Lung (tissue), 17 donors: ENCODE measurements at places on chromosomes 6 and 20.

DNA sequence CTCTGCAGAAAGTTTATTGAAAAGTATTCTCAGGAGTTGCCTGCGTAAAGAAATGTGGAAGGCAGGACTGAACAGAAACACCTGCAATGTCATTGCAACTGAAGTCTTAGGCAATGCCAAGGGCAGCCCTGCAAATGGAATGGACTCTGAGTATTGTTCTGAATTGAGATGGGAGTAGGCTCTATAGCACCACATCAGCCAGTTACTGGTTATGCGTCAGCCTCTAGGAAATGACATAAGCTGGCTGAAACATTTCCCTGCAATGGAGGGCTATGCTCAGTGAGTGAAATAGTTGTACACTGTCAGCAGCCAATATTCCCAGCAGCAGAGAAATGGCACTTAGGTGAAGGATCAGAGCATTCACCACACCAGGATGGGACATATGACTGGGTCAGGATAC lies 13.8 kb upstream of the GJE1 start:
- no peak for DNase-seq

- no peak for DNase-seq
Measured at GRCh38 chr6:11233673-11234573, 1.5 kb upstream of the NEDD9 start.

- no peak for DNase-seq
Measured at GRCh38 chr6:155517294-155517693, 61.7 kb upstream of the NOX3 start.

DNA sequence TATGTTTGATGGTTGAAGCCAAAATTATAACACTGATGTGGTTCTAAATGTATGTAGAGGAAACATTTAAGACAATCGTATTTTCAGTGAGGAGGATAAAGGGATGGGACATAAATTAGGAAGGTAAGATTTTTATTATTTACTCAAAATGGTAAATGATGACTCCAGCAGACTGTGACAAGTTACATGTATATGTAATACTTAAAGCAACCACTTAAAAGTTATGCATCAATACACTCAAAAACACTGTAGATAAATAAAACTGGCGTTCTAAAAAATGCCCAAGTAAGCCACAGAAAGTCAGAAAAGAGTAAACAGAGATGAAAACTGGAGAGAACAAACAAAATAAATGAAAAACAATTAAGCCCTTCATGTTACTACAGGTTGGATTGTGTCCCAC lies 18.7 kb downstream of the HLA-DMB start:
- no peak for DNase-seq

- no peak for DNase-seq
Measured at GRCh38 chr6:63418741-63419140, 99.0 kb upstream of the LGSN start.

- DNase-seq: no peak
Measured at GRCh38 chr6:99416892-99417767, 8.0 kb downstream of the PNISR start.

DNA sequence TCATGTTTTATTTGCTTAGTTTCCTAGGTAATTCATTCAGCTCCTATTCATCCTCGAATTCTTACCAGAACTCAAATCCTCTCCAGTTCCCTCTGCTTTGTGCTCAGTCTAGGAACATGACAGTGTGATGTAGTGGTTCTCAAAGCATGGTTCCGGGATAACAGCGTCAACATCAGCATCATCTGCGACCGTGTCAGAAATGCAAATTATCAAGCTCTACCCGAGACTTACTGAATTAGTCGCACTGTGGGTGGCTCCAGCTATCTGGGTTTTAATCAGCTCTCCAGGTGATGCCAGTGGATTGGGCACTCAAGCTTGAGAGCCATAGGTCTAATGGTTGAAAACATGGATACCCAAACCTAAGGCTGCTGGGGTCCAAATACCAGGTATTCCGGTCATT lies 7.7 kb upstream of the STK35 start:
- DNase-seq: no peak

DNA sequence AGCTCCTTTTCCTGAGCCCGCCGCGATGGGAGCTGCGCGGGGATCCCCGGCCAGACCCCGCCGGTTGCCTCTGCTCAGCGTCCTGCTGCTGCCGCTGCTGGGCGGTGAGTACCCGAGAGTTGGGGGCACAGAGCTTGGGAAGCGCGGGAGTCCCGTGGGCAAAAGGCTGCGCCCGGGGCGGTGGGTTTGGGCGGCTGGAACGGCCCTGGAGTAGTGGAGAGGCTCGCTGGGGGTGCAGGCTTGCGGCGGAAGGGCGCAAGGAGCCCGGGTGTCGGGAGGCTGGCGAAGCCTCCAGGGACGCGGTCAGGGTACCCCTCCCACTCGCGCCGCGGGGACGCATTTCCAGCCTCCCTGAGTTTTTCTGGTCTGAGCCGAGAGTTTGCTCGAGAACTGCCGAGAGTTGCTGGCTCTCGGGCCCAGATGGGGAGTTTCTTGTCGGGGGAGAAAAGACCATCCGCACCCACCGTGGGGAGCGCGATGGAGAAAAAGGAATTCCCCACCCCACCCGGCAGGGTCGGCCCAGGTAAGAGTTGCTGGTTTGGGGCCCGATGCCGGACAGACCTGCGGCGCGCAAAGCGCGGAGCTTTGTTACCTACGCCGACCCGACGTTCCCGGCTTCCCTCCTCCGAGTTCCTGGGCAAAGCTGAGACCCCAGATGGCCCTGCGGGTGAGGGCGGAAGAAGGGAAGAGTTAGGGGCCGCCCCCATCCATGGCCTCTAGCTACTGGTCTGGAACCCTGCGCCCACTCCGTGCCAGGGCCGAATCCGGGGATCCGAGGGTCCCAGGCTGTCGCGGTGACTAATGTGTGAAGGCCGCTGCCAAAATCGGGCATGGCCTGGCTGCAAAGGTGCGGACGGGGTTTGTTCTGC lies 584 bp downstream of the PTK7 start:
- peak; percentile 33 for DNase-seq

GRCh38 chr6:35230950-35231349 lies 17.2 kb downstream of the SCUBE3 start:
- DNase-seq: peak; percentile 43

- DNase-seq: no peak
Measured at GRCh38 chr6:109221543-109222195, 126.4 kb downstream of the CEP57L1 start.
